ENCODE measurements at places on chromosomes 4 and X.

GRCh38 chr4:85127653-85128052 lies 161.2 kb upstream of the WDFY3 start:
- no peak for DNase-seq

DNA sequence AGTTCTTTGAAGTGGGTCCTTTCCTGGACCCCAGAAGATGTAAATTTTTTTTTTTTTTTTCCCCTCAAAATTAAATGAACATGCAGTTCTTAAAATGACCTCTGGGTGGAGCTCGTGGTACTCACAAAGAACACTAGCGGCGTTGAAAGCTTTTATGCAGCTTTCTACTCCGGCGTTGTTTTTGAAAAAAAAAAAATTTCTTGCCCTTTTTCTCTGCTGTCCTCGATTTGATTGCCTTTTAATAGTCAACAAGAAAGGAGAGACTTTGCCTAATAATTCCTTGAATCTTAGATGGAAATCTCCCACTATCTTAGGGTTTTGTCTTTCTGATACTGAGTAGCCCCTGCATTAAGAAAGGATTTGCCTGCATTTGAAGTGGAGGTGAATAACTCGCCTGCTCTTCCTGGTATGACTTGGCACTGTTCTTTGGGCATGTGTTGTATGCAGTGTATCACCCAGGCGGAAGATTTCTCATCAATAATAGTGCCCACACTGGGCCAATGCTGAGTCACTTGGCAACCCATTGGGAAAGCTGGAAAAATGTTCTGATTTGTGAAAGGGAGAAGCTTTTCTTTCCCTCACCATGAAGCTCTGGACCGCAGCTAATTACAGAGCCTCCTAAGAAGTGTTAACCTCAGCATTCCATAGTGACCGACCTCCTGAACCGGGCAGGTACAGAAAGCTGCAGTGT lies 104.0 kb downstream of the PHEX start:
- peak; percentile 46 for DNase-seq

- no peak for DNase-seq
These were observed 29.0 kb upstream of the GPM6B start for GRCh38 chrX:13845721-13846378.

GRCh38 chr4:7463566-7464258 lies 29.0 kb upstream of the PSAPL1 start:
- DNase-seq: no peak

- DNase-seq: no peak
These were observed 95.1 kb downstream of the RASL11B start for GRCh38 chr4:52957220-52957686.

DNA sequence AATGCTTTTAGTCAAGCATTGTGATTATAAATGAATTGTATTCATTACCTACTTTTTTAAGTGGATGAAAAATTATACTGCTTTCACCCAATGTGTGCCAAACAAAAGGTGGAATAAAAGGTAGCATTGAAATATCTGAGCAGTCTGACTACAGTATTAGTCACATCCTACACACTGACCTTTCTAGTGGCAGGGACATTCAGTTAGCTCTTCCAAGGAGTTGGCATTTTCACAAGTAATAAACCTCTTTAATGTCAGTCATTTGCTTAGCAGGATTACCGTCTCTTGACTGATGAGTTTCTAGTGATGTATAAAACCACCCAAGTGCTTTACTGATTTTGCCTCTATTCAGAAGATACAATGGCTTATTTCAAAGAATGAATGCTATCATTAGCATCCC lies 687.9 kb downstream of the ARAP2 start:
- no peak for DNase-seq

DNA sequence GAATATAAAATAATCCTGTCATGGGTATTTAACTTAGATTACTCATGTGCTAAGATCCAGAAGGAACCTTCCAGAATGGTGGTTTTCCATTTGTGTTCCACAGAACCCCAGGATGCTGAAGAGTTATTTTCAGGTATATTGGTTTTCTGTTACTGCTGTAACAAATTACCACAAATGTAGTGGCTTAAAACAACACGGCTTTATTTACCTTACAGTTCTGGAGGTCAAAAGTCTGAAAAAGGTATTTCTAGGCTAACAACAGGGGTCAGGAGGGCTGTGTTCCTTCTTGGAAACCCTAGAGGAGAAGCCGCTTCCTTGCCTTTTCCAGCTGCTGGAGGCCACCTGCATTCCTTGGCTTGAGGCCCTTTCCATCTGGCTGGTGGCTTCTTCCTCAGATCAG lies 57.9 kb upstream of the HPSE start:
- no peak for DNase-seq

- no peak for DNase-seq
These were observed 7.9 kb upstream of the JCHAIN start for GRCh38 chr4:70674191-70674590.

DNA sequence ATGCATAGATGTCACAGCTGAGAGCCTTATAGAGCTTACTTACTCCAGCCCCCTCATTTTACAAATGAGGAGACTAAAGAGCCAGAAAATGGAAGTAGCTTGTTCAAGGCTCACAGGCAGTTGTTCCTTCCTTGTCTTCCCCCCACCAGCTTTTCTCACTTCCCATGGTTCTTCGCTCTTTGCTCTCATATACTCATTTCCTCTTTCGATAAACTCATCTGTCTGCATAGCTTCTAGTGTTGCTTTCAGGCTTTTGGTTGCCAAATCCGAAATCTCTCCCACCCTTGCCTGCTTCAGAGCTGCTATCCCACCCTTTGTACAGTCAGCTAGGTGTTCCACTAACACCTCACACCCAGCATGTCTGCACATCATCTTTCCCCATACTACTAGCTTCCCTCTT lies 25.0 kb upstream of the GJB1 start:
- DNase-seq: peak; percentile 61

DNA sequence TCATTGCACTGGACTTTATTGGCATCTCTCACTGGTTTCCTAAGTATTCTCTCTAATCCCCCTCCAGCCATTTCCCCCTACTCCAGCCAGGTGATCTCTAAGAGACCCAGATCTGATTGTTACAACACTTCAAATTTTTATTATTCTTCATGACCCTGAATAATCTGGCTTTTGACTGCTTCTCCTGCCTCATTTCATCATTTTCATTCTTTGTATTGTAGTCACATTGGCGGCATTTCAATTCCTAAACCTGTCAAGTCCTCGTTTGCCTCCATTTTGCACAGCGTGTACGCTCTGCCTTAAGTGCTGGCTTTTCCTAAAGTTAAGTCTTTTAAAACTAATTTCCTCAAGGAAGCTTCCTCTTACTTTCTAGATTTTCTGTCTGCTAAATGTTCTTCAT lies 31.6 kb downstream of the UBE2K start:
- no peak for DNase-seq

DNA sequence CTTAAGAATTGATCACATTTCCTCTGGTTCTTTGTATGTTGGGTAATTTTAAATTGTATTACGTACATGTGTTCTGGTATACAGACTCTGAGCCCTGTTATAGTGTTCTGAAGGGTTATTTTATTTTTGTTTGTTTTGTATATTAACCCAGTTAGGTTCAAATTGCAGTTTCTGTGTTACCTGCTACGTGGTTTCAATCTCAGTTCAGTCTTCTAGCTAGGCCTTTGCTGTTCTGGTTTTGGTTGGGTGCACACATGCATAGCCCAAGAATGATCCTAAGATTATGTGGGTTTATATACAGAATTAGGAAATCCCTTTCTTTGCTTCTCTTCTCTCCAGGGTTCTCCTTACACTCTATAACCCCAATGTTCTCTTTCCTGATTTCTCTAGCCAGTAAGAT lies 161.0 kb downstream of the PPP1R2C start:
- DNase-seq: no peak

GRCh38 chr4:150219841-150220240 lies 141.6 kb downstream of the DCLK2 start:
- DNase-seq: no peak

- DNase-seq: peak; percentile 63
These were observed 2.2 kb upstream of the MID2 start for GRCh38 chrX:107823456-107823855.

DNA sequence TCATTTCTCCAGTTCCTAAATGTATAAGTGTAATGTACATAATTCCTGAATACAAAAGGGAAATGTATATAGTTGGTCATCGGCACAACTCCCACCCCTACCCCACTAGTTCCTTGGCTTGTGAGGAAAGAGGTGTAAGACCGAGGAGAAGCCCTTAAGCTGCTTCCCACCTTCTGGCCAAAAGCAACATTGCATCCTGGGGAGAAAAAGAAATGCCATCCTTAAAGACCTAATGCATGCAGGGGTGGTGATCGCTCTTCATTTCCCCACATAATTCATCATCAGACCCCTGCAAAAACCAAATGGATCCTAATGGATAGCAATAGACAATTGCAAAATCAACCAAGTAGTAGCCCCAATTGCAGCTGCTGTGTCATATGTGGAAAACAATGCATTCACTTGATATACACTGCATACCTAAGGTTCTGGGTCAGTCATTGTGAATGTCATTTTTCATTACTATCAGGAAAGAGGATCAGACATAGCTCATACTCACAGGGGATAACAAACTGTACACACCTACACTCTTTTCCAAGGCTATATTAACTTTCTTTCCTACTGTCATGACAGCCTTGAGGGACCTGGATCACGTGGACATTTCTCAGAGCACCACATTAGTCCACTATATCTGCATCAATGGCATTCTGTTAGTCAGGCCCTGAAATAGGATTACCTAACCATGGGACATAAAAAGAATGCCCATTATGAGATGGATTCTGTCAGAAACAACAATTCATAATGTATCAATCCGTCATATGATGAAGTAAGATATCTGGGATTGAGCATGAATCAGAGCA lies 31.7 kb upstream of the NFXL1 start:
- no peak for DNase-seq

GRCh38 chr4:26772096-26772873 lies 88.4 kb upstream of the STIM2 start:
- DNase-seq: no peak

DNA sequence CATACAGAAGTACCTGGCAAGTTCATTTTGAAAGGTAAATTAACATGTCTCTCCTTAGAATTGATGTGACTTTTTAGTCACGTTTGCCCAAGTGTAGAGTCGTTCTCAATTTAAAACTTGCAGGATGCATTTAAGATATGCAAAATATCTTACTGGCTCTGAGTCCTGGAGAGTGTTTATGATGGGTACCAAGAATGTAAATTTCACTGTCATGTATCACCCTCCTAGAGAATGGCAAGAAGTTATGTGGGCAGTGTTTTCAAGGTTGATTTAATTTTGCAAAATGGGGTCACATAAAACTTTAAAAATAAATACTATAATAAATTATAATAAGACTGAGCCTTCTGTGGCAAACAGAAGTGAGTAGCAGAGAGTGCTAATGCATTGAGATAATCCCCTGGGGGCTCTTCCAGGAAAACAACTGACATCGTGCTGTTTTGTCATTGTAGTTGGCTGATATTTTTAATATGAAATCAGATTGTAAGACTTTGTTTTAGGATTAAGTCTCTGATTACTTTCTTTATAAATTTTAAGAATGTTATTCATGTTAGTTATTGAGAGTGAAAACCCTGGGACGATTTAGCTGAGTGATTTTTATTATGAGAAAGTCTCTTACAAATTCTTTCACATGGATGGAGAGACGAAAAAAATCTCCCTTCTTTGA lies 103.0 kb downstream of the AFF1 start:
- DNase-seq: no peak

DNA sequence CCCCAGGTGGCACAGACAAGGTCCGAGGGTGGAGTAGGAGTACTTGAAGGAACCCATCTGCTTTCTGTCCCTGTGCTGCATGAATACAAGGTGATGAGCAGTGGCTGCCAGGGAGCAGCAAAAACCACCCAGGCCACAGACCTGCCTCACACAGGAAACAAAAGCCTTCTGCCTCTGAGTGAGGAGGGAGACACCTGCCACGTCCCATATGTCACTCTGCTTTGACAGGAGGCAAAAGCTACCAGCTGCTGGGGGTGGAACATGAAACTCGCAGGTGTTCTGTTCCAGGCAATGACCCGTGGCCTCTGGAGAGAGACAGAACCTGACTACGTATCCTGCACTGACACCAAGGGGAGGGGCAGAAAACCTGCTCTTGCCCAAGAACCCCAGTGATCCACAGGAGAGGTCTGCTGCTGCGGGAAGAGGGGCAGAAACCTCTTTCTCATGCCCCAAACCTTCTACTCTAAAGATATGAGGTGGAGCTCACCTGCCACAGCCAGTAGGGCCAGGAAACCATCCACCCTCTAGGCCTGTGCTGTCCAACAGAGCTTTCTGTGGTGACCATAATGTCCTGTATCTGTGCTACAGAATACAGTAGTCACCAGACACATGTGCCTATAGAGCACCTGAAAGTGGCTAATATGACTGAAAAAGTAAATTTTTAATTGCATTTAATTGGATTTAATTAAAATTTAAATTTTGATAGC lies 172.9 kb downstream of the PRDM5 start:
- no peak for DNase-seq

GRCh38 chr4:160175064-160175643 lies 1072.3 kb downstream of the RAPGEF2 start:
- no peak for DNase-seq

DNA sequence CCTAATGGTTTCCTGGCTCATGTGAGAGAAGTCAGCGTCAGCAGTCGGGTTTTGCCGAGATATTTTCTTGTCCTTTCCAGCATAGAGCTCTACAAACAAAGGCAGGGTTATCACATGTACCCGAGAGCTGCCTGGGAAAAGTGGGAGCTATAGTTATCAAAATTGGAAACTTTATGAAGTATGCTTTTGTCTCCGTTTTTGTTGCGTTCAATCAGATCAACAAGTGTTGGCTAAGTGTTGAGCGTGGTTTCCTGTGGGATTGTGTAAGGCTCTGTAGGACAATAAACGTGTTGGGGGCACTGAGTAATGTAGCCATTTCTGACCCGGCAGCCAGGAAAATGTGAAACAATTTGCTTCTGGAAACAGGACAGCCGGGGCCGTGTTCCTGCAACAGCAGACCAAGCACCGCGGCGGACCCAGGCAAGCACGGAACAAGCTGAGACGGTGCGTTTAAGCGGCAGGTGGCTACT lies at the start of gene BMX:
Gene BMX, plus strand, starts transcription at position 311 of the 470 bp plus-strand sequence. CDS start 7,547 bp downstream, outside the sequence.
- DNase-seq: no peak

DNA sequence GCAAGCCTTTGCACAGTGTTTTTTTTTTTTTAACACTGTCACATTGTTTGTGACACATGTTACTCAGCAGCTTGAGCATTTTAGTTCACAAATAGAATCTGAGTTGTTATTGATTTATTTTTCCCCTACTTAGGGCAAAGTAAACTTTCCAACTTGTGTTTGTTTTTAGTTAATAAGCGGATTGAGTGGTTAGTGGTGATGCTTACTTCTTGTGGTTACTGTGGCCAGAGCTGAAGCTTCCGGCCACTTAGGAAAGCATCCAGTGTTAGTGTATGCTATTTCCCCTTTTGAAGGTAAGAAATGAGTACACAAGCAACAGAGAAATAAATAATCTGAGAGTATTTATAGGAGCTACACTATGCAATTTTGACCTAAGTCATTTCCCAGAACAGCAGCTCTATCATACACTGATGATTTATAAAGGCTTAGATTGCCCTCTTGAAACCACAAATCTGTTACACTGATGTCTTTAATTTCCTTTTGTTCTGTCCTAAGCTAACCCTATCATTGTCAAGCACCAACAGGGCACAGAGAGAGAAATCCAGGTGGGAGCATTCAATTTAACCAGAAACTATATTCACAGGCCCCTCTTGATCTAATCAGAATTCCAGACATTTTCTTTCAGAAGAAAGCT lies 2464.6 kb downstream of the PCDH7 start:
- DNase-seq: peak; percentile 26

All from suppressor macrophage treated with lipopolysaccharide for 4 hours (primary cell).